Upper lobe of left lung (tissue), 6 donors: ENCODE measurements at places on chromosomes 4 and X.

- DNase-seq = peak; percentile 41
Observed at GRCh38 chrX:153766098-153766817, 2.2 kb downstream of the PLXNB3 start.

- DNase-seq = no peak
Observed at GRCh38 chr4:130028552-130028951, 932.6 kb downstream of the C4orf33 start.

- no peak for DNase-seq
Observed at GRCh38 chr4:85370400-85371032, 104.4 kb upstream of the ARHGAP24 start.

GRCh38 chrX:25869761-25870160 is 268.4 kb upstream of the MAGEB18 start:
- DNase-seq = no peak

- no peak for DNase-seq
Observed at GRCh38 chr4:26135331-26135730, 185.5 kb upstream of the RBPJ start.

- no peak for DNase-seq
Observed at GRCh38 chr4:102560115-102560514, 59.0 kb downstream of the NFKB1 start.

DNA sequence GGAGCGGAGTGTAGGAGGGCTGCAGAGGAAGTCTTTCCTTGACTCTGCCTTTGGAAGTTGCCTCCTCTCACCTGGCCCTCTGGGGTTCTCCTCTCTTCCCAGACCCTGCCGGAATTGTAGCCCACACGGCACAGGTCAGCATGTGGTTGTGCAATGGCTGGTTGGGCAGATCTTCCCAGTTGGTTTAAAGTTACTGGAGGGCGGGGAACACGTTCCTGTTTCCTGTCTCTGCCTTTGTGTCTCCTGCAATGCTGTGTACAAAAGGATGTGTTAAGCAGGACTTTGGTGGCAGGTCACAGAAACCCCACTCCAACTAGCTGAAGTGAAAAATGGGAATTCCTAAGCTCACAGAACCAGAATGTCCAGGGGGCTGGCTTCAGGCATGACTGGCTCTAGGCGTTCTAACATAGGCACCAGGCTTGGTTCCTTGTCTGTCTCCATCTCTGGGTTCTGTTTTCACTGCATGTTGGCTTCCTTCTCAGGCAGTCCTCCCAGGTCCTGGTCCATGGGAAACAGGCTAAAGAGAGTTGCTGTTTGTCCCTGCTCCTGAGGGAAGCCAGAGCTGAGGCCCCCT is 19.9 kb downstream of the SORCS2 start:
- no peak for DNase-seq

GRCh38 chrX:154495472-154495922 is 5.1 kb upstream of the SLC10A3 start:
- no peak for DNase-seq

DNA sequence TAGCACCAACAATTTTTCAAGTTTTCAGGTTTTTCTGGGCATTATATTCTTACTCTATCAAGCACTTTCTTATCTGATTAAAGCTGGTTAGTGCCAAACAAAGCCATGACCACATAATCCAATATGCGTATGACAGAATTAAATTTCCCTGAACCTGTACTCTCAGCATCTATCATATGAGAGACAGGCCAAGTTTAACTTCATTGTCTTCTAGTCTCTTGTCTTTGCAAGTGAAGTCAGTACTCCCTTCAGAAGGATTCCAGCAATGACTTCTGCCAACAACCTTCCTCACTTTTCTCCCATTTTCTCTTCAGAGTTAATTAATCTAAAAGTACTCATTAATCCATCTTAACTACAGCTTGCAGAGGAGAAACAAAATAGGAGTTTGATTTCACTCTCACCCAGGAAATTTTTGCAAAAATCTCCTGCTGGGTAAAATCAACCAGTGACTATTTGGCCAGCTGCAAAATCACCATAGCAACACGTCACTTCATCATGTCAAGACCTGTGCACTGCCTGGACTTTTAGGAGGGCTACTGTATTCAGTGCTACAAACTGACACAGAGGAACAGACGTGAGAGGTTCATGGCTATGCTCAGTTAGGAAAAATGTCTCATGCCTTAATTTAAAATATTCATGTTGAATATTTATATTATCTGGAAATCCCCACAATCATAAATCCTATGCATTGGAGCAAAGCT is 208.4 kb downstream of the ANTXR2 start:
- no peak for DNase-seq

- DNase-seq = no peak
Observed at GRCh38 chr4:113996599-113997177, 17.2 kb upstream of the ARSJ start.

DNA sequence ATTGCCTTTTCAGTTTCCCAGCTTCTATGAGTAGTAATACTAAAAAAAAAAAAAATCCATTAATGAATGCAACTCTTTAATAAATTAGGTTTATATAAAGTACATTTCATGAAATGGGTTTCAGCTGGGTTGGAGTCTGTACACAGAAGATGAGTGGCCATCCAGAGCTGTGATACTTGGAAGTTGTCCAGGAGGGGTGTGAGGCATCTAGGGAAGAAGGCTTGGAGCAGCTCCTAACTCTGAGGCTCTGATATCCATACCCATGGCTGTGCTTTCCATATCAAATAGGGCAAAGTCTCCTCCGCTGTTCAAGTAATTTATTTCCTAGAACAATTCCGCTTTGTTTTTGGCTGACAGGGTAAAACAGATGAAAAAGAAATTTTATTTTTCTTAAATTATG is 423.3 kb upstream of the TENM3 start:
- no peak for DNase-seq

DNA sequence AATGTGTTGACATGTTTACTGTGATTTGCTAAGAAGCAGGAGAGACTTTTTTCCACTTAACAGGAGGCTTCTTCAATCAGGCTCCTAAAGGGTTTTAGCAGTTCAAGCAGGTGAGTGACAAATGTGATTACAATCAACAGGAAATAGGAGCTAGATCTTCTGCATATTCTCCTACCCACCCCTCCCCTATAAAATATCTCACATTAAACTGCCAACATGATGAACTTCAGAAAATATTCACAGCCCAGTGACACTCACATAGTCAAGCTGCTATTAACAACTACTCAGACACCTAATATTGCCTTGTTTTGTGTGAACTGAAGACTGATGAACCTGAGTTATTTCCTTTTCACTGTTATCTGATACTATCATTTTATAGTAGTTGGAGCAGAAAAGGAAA is 55.9 kb upstream of the ANTXR2 start:
- DNase-seq = no peak

GRCh38 chr4:185566425-185566824 is 31.1 kb upstream of the PDLIM3 start:
- no peak for DNase-seq

GRCh38 chr4:172826346-172826745 is 342.3 kb upstream of the GALNT7 start:
- DNase-seq = no peak

GRCh38 chrX:77436682-77437081 is 10.5 kb upstream of the FGF16 start:
- no peak for DNase-seq

- no peak for DNase-seq
Observed at GRCh38 chr4:144289667-144290428, 149.3 kb upstream of the GYPA start.

GRCh38 chr4:125200556-125200955 is 114.2 kb upstream of the FAT4 start:
- no peak for DNase-seq

DNA sequence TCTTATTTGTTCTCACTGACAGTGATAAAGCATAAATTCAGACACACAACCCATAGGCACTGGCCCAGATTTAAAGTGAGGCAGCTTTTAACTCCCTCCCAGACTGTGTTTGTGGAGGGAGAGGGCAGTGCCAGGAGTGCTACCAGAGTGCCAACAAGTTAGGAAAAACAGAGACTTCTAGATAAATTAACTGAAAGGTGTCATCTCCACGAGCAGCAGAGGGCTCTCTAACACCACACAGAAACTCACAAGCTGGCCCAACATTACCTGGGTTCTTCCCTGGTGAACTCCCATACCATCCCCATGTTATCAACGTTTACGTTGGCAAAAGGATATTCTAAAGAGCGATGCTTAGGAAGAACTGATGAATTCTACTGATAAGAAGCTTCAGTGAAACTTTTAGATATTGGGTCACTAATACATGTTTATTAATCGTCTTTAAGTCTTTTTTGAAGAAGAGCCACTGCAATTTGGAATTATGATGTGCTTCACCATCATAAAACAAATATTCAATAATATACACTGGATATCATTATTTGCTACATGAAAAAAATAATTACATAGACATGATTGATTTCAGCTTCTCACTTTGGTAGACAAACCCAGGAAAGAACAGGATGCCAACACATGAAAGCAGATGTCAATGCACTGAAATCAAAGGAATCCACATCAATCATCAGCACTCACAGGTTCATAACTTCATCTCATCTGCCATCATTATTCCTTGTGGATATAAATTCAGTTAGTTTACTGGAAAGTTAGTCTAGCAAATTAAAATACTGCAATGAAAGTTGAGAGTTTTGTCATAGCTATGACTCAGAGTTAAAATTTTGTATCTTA is 121.2 kb upstream of the NAP1L5 start:
- peak; percentile 60 for DNase-seq

- DNase-seq = no peak
Observed at GRCh38 chr4:122017296-122017695, 65.4 kb upstream of the TRPC3 start.

DNA sequence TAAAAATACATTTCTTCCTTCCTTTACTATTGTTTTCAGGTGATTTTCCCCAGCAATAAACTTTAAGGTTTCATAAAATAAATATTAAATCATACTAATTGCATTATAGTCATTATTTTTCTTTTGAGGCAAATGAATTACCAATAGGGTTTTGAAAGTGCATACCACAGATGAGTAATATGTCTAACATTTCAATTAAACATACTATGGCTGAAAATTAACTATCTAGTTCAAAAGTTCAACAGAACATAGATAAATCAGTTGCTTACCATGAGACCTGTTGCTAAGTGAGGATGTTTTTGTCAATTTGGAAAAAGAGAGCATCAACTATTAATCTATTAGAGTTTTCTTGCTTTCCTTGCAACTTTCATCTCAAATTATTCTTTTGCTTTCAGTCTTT is 35.0 kb downstream of the NPY5R start:
- DNase-seq = no peak

- no peak for DNase-seq
Observed at GRCh38 chr4:158013858-158014257, 159.0 kb downstream of the GASK1B start.

DNA sequence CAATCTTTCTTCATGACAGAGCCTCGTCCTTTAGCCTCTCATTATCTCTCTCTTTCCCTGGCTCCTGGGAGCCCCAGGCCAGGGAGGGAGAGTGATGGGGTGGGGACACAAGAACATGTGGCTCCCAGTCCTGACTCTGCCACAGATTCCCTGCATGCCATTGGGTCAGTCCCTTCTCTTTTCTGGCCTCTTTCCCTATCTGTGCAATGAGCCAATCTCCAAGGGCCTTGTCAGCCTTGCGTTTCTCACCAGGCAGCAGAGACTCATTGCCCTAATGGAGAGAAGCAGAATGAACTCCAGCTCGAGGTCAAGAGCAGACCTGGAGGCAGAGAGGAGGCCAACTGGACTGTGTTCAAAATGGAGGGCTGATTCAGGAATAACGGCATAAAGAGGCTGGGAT is 38.4 kb upstream of the PJA1 start:
- no peak for DNase-seq

DNA sequence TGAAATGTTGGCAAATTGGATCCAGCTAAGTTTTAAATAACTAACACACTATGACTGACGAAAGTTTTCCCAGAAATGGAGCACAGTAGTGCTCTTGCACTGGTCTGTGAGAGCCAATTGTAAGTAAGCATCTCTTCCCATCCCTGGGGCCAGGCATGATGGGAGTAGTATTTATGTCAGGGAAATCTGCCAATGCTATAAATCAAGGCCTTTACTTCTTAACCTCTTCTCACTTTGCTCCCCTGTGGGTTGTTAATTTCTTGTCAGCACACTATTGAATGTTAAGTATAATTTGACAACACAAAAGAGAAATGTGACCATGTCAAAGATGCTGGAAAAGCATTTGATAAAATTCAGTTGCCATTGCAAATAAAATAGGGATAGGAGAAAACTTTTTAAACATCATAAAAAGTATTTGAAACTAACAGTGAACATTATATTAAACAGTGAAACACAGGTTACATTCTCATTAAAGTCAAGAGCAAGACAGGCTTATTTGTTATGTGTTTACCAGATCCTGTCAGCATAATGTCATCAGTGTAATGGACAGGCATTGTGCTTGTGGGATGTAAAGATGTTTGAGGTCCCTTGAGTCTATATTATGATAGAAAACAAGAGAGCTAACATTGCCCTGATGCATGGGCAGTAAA is 5.0 kb downstream of the F8A1 start:
- DNase-seq = no peak

DNA sequence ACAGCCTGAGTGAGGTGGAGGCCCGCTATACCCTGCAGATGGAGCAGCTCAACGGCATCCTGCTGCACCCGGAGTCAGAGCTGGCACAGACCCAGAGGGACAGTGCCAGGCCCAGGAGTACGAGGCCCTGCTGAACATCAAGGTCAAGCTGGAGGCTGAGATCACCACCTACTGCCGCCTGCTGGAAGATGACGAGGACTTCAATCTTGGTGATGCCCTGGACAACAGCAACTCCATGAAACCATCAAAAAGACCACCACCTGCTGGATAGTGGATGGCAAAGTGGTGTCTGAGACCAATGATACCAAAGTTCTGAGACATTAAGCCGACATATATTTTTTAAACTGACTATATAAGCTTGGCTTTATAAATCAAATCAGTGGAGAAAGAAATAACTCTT is 73.3 kb upstream of the HHIP start:
- DNase-seq = peak; percentile 18

DNA sequence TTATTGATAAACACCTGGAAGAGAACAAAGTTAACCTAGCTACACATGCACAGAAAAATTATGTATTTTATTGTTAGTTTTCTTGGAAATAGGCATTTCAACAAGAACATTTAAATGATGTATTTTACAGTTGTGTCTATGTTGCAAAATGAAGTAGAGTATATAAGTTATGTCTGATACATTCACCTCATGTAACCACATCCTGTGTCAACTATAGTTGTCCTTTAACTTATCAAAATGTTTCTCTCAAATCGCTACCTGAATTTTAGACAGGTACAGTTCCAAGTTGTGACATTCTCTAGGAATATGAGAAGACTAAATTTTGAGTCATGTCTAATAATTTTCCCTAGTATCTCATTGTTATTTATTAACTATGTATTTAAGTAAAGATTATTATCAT is 27.2 kb upstream of the TNIP3 start:
- no peak for DNase-seq

- no peak for DNase-seq
Observed at GRCh38 chr4:5260121-5260520, 208.8 kb downstream of the STK32B start.
